ENCODE measurements at places on chromosomes 4 and X. TPM values are rescaled to one million over a fixed set of nuclear protein-coding genes. Genes with fewer than 3 reads are reported as not detected.

AFF2 gene
- 1.8 TPM for total RNA-seq

MTNR1A gene
- total RNA-seq, result not detected

NELFA gene
- total RNA-seq, result 19.2 TPM

FOXR2 gene
- not detected for total RNA-seq

MAGEB1 gene
- not detected for total RNA-seq

MAP7D2 gene
- total RNA-seq, result 0.25 TPM

RBM3 gene
- total RNA-seq, result 93.8 TPM

Data from adrenal gland (tissue), 19 donors.